ENCODE measurements at places on chromosomes 13 and 19.

DNA sequence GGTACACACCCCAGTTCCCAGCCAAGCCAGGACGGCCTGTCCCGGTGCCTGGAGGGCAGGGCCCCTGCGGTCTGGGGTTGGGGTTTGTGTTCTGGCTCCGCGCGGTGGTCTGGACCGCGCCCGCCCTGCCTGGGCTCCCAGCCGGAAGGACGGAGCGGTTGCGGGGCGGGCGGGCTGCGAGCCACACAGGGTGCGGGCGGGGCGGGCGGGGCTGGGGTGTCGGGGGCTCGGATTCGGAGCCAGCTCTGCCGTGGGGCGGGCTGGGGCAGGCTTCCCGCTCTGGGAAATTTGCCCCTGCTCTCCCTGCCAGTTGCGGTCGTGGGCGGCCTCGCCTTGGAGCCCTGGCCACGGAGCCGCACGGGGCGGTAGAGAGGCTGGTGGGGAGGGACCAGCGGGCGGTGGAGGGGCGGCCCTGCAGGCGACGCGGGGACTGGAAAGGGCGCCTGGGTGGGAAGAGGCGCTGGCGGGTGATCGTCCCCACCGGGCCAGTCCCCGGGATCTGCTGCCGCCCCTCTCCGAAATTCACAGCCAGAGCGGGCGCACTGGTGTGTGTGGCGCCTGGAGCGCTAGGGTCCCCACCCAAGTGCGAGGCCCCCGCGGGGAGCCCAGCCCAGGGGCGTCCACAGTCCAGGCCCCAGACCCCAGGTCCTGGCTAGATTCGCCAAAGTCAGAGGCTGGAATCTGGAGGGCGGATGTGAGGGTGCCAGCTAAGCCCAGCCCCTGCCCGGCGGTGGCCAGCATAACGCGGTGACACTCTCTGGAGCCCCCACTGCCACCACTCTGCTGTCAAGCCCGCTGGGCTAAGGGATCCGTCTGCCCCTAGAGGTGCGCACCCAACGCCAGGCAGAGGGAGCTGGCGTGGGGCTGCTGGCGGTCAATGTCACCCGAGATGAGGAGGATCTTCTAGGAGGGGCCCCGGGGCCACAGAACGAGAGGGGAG lies 11.0 kb upstream of the ZNF492 start:
- DNase-seq = no peak
- no peak overlapping the region for H3K4me3 ChIP-seq
- no peaks in the 10 kb centered on the region for H3K4me1 ChIP-seq

DNA sequence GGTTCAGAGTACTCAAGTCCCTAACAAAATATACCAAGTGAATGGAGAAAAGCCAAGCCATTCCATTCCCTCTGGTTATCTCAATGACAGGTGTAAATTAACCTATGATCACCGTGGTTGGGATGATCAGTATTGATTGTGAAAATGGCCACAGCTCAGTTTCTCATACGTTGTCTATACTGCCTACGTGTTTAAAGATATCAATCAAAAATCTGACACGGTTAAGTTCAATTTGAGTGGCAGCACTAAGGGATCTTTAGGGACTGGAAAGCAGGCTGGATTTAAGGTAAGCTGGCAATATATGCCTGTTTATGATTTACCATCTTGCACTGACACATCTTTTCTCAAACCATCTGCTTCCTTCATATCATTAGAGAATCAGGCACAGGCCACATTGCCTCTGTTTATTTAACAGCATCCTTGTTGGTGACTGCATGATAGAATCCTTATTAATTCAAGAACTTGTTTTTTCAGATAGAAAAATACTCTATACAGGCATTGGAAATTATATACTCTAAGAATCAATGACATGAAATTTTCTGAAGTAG lies 907.9 kb downstream of the PCDH9 start:
- H3K27me3 ChIP-seq = no peaks in the 10 kb centered on the region
- DNase-seq = no peak
- H3K27ac ChIP-seq = no peak overlapping the region
- H3K4me3 ChIP-seq = no peak overlapping the region
- H3K36me3 ChIP-seq = no peaks in the 10 kb centered on the region

- no peak overlapping the region for H3K4me3 ChIP-seq
- H3K36me3 ChIP-seq = no peaks in the 10 kb centered on the region
- DNase-seq = no peak
These were observed 305.4 kb upstream of the SLITRK1 start for GRCh38 chr13:84187626-84188025.

GRCh38 chr13:114339857-114340534 lies 25.7 kb downstream of the CHAMP1 start:
- peaks cover 3% of the 10 kb centered on the region for H3K36me3 ChIP-seq
- peak overlapping the region; percentile 13 for H3K4me3 ChIP-seq
- H3K4me1 ChIP-seq = peaks cover 33% of the 10 kb centered on the region

- no peaks in the 10 kb centered on the region for H3K27me3 ChIP-seq
- no peak overlapping the region for H3K4me3 ChIP-seq
- no peak overlapping the region for H3K27ac ChIP-seq
- peaks cover 23% of the 10 kb centered on the region for H3K4me1 ChIP-seq
- peaks cover 6% of the 10 kb centered on the region for H3K36me3 ChIP-seq
- DNase-seq = no peak
These were observed 438.6 kb downstream of the COG6 start for GRCh38 chr13:40094056-40094455.

- no peaks in the 10 kb centered on the region for H3K27me3 ChIP-seq
- H3K4me1 ChIP-seq = peaks cover 46% of the 10 kb centered on the region
- DNase-seq = no peak
- no peak overlapping the region for H3K4me3 ChIP-seq
These were observed 23.3 kb upstream of the GGACT start for GRCh38 chr13:100611678-100612492.

DNA sequence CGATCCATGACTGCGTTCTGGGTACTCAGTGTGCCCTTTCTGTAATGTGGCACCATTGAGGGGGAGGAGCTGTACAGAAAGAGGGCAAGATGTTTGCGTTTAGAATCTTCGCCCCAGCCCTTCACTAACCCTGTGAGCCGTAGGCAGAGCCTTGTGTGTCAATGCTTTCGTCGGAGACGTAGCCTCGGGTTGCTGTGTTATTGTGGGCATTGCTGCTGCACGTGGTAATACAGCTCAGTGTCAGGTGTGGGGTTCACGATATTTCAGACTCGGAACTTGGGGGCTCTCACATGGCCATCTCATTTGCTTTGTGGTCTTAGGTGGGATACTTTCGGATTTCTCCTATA lies 6.1 kb downstream of the RPS9 start:
- no peak overlapping the region for H3K27ac ChIP-seq
- peaks cover 86% of the 10 kb centered on the region for H3K36me3 ChIP-seq
- DNase-seq = no peak
- H3K27me3 ChIP-seq = no peaks in the 10 kb centered on the region
- peaks cover 97% of the 10 kb centered on the region for H3K4me1 ChIP-seq
- no peak overlapping the region for H3K4me3 ChIP-seq

GRCh38 chr13:21012211-21012610 lies 49.2 kb downstream of the LATS2 start:
- no peak for DNase-seq
- no peak overlapping the region for H3K4me3 ChIP-seq
- peaks cover 23% of the 10 kb centered on the region for H3K4me1 ChIP-seq
- peaks cover 2% of the 10 kb centered on the region for H3K36me3 ChIP-seq
- no peak overlapping the region for H3K27ac ChIP-seq

- no peak overlapping the region for H3K4me3 ChIP-seq
- no peak for DNase-seq
- peaks cover 7% of the 10 kb centered on the region for H3K27me3 ChIP-seq
- H3K4me1 ChIP-seq = peaks cover 2% of the 10 kb centered on the region
- no peak overlapping the region for H3K27ac ChIP-seq
- no peaks in the 10 kb centered on the region for H3K36me3 ChIP-seq
These were observed 73.6 kb upstream of the STK24 start for GRCh38 chr13:98650396-98651107.

- DNase-seq = no peak
- peaks cover 29% of the 10 kb centered on the region for H3K4me1 ChIP-seq
- no peaks in the 10 kb centered on the region for H3K27me3 ChIP-seq
- peaks cover 7% of the 10 kb centered on the region for H3K36me3 ChIP-seq
- H3K4me3 ChIP-seq = no peak overlapping the region
- H3K27ac ChIP-seq = no peak overlapping the region
These were observed 10.2 kb downstream of the CARM1 start for GRCh38 chr19:10881403-10882107.

DNA sequence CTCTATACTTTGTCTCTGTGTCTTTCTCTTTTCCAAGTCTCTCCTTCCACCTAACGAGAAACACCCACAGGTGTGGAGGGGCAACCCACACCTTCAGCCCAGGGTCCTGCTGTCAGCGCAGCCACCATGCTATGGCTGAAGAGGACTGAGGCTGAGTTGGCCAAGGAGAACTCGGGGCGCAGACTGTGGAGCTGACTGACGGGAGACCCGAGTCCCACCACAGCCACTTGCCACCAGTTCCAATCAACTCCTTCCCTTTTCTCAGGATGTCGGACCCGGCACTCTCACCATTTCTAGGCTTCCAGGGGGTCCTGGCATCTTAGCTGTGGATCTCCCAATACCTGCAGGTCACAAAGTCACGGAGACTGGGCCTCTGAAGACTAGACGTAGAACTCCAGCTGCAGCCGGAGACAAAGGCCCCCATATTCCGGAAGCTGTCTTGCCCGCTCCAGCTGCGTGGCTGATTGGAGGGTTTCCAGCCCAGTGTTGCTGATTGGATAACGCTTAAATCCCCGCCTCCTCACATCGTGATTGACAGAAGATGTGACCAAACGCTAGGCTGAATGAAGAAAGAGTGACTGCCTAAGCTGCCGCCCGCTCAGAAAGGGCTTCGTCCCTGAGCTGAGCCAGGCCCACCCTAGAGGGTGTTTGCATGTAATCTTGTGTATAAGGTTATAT lies 63.6 kb downstream of the ZNF429 start:
- peaks cover 18% of the 10 kb centered on the region for H3K4me1 ChIP-seq
- peak overlapping the region; percentile 94 for H3K4me3 ChIP-seq
- DNase-seq = peak; percentile 92
- no peaks in the 10 kb centered on the region for H3K27me3 ChIP-seq

- no peak overlapping the region for H3K4me3 ChIP-seq
- peak; percentile 67 for DNase-seq
- H3K27ac ChIP-seq = no peak overlapping the region
These were observed 42.1 kb downstream of the NAA16 start for GRCh38 chr13:41352935-41353840.

- peaks cover 9% of the 10 kb centered on the region for H3K4me1 ChIP-seq
- no peak for DNase-seq
These were observed 17.0 kb downstream of the DGKH start for GRCh38 chr13:42065414-42065813.

- peaks cover 37% of the 10 kb centered on the region for H3K4me1 ChIP-seq
- no peaks in the 10 kb centered on the region for H3K27me3 ChIP-seq
- H3K27ac ChIP-seq = peak overlapping the region; percentile 39
- H3K36me3 ChIP-seq = peaks cover 18% of the 10 kb centered on the region
These were observed 2.3 kb upstream of the STRN4 start for GRCh38 chr19:46748325-46749109.

DNA sequence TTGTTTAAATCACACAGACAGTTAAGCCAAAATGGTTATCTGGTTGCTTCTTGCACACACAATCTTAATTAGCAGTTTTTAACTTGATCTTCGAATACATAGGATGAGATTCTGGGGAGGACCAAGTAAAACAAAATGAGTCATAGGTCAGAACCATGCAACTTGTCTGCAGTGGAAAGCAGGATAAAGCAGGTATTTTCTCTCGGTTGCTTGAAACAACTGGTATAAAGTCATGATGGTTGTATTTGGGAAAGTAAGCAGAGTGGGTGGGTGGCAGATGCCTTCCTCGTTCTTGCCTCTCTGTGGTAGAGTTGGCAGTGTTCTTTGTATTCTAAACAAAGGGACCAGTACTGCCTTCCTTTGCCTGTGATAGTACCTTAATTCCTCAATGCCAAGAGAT lies 167.0 kb downstream of the COG6 start:
- peaks cover 1% of the 10 kb centered on the region for H3K27me3 ChIP-seq
- DNase-seq = no peak
- peaks cover 23% of the 10 kb centered on the region for H3K4me1 ChIP-seq
- no peaks in the 10 kb centered on the region for H3K36me3 ChIP-seq
- H3K27ac ChIP-seq = no peak overlapping the region

DNA sequence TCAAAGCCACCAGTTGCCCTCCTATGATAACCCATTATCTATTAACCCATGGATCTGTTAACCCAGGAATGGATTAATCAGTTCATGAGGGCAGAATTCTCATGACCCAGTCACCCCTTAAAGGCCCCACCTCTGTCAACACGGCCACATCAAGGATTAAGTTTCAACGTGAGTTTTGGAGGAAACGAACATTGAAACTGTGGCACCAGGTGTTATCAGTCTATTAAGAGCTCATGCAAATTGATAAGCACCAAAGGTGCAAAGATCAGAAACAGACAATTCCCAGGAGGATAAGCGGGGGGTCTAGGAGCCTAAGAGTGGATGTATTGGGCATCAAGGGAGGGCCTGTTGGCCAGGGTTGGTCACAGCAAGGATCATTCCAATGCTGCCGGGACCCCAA lies 19.9 kb upstream of the ELAVL1 start:
- no peak overlapping the region for H3K27ac ChIP-seq
- no peak for DNase-seq
- no peaks in the 10 kb centered on the region for H3K27me3 ChIP-seq
- H3K36me3 ChIP-seq = no peaks in the 10 kb centered on the region

- H3K27ac ChIP-seq = no peak overlapping the region
- peaks cover 2% of the 10 kb centered on the region for H3K27me3 ChIP-seq
- no peaks in the 10 kb centered on the region for H3K36me3 ChIP-seq
- no peaks in the 10 kb centered on the region for H3K4me1 ChIP-seq
- no peak overlapping the region for H3K4me3 ChIP-seq
These were observed 62.7 kb downstream of the F2RL3 start for GRCh38 chr19:16951529-16951928.

GRCh38 chr13:20566468-20566897 lies 474 bp upstream of the IFT88 start:
- peaks cover 10% of the 10 kb centered on the region for H3K36me3 ChIP-seq
- peak overlapping the region; percentile 89 for H3K4me3 ChIP-seq
- no peak for DNase-seq

- H3K36me3 ChIP-seq = no peaks in the 10 kb centered on the region
- peaks cover 11% of the 10 kb centered on the region for H3K27me3 ChIP-seq
- H3K4me1 ChIP-seq = no peaks in the 10 kb centered on the region
- no peak overlapping the region for H3K4me3 ChIP-seq
These were observed 50.6 kb downstream of the TNFRSF19 start for GRCh38 chr13:23620613-23621315.

- H3K4me3 ChIP-seq = no peak overlapping the region
- no peaks in the 10 kb centered on the region for H3K36me3 ChIP-seq
- no peak for DNase-seq
These were observed 166.4 kb downstream of the MYO16 start for GRCh38 chr13:108795841-108796240.

DNA sequence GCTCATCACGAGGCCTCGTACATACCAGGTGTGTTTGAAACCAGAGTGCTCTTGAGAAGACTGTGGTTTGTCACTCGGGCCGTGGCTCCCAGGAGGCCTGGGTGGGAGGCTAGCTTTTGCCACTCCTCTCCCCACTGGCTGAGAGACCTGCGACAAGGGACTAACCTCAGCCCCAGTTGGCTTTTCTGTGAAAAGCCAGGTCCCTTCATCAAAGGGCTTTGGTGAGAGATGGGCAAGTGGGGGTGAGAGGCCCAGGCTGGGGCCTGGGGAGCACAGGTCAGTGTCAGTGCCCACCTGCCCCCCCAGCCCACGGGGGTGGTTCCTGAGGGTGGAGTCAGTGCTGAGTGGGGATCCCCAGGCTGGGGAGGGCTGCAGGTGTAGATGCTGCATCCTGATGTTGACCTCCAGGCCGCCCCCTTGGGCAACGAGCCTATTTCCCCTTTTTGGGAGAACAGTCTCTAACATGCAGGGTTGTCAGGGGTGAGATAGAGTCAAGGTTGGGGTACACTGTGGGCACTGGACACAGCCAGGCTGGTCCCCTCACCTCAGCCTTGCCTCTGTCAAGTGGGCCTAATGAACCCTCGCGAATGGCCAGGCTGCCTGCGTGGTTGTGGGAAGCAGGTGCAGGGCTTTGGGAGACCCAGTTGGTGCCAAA lies 661 bp downstream of the KCNJ14 start:
- no peak overlapping the region for H3K4me3 ChIP-seq
- peaks cover 10% of the 10 kb centered on the region for H3K4me1 ChIP-seq
- no peaks in the 10 kb centered on the region for H3K27me3 ChIP-seq
- DNase-seq = no peak

Measured in activated CD8-positive, alpha-beta T cell treated with anti-CD3 and anti-CD28 coated beads, Interleukin-2, amount 10 ng/mL, durations not matched to agents 7 days and 5 days (primary cell).